Right ventricle myocardium superior (tissue), 1 donor: ENCODE measurements at places on chromosomes 7 and 10.

GRCh38 chr7:13225068-13225467 lies 537.6 kb downstream of the ARL4A start:
- no peak for DNase-seq

- peak; percentile 88 for DNase-seq
Observed at GRCh38 chr10:100364735-100365391, 17.8 kb downstream of the SCD start.

GRCh38 chr10:89954061-89954460 lies 252.7 kb downstream of the KIF20B start:
- DNase-seq, result no peak

- DNase-seq, result no peak
Observed at GRCh38 chr7:156640949-156641485, 443 bp downstream of the RNF32 start.

DNA sequence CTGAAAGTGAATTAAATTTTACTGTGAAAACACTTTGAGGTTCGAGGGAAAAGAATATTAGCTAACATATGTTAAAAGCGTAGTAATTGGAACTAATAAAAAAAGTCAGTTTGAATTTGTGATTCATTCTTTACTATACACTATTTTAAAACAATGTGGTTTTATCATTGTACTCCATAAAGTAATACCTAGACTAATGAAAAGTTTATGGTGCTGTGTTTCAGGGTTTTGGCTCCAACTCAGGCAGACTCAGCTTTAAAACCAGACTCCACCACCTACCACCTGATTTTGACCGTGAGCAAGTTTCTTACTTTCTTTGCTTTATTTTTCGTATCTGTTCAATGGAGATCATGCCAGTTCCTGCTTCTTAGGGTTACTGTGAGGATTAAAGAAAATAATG lies 9.2 kb upstream of the PRTFDC1 start:
- DNase-seq, result no peak

DNA sequence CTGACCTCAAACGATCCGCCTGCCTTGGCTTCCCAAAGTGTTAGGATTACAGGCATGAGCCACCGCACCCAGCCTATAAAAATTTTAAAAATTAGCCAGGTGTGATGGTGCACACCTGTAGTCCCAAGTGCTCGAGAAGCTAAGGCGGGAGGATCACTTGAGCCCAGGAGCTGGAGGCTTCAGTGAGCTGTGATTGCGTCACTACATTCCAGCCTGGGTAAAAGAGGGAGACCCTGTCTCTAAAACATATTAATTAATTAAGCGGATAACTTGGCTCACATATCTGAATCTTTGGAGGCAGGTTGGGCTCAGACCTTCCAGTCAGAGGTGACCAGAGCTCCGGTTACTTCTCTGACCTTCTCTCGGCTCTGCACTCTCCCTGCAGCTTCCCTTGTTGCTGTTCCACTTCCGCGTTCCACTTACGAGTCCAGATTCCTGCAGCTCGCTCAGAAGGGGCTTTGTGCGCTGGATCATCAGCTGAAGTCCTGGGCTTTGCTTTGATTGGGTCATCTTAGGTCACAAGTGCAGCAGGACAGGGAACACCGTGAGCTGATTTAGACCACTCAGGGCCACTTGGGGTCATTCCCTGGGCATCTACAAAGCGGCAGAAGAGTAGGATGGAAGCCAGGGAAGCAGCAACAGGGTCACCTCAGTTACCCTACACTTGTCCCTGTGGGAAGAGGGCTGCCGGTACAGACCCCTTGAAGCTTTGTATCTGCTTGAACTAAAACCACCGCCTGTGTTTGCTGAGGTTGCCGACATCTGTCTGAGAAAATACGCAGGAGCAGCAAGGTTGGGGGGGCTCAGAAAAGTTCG lies 2.0 kb upstream of the ARPC1B start:
- DNase-seq, result no peak
